ENCODE measurements at places on chromosomes 3 and 15.

DNA sequence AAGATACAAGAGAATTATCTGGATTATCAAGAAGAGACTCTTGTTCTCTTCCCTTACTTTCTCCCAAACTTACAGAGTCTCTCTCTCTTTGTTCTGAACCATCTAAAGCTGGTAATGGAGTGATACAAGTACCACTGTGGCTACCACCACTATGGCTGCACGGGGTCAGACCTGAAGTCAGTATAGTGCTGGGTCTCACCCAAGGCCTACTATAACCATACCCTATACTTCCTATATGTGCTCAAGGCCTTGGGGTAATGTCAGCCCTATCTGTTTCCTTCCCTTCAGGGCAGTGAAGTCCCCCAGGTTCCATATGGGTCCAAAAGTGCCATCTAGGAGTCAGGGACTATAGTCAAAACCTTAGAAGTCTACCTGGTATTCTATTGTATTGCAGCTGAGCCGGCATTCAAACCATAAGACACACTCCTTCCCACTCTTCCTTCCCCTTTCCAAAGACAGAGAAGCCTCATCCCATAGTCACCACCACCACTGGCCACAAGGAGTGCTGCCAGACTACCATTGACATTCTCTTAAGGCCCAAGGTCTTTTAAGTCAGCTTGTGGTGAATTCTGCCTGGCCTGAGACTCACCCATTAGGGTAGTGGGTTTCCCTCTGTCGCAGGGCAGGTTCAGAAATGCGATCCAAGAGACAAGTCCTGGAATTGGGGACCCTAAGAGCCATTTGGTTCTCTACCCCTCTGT lies 615.0 kb upstream of the NECTIN3 start:
- DNase-seq, result no peak

- DNase-seq, result no peak
Observed at GRCh38 chr3:82128271-82128670, 366.8 kb upstream of the GBE1 start.

GRCh38 chr3:55189359-55189801 lies 261.5 kb upstream of the LRTM1 start:
- DNase-seq, result no peak

DNA sequence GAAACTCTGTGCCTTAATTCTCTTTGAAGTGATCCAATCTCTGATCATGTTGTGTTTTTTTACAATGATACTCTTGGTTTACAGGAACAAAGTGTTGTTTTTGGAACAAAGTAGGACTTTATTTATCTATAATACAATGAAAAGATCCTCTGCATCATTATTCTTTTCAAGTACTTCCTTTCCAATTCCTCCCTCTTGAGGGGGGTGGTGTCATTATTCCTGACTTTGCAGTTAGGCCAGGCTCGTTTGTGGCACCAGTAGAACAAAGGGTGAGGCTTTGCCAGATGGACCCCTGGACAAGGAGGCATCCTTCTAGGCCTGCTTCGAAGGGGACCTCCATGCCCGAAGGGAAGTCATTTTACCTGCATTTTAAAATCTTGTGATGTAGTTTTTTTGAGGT lies 41.7 kb upstream of the ZBTB38 start:
- DNase-seq, result no peak

GRCh38 chr3:66729687-66730393 lies 229.0 kb upstream of the LRIG1 start:
- DNase-seq, result no peak
